Amniotic epithelial cell (primary cell): ENCODE measurements at places on chromosomes 1 and 21.

DNA sequence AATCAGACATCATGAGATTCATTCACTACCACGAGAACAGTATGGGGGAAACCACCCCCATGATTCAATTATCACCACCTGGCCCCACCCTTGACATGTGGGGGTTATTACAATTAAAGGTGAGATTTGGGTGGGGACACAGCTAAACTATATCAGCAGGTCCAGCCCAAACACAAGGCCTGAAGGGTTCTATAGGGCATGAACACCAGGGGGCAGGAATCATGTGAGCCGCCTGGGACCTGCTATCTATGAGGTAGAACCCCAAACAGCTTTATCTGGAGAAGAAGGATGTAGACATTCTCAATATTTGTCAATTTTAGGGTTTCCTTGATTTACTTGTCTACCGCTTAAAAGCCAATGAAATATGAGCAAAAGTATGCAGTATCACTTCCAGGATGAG lies 294.9 kb upstream of the DEPDC1 start:
- no peak for DNase-seq

DNA sequence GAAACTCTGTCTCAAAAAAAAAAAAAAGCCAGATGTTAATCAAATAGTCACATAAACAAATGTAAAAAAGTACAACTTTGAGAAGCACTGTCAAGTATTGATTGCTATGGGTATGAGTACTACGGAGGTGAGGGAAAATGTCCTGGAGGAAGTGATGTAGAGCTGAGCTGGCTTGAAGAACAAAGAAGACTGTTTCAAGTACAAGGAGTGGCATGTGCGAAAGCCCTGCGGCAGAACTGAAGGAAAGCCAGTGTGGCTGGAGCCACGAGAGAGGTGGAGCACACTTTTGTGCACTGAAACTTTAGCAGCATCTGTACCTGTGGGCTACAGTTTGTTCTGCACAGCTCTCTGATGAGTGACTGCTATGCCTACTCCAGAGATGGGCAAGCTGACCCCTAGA lies 5.4 kb upstream of the RPS6KA1 start:
- DNase-seq: no peak

GRCh38 chr1:32874860-32875752 lies 4.4 kb upstream of the FNDC5 start:
- DNase-seq: no peak

- no peak for DNase-seq
Observed at GRCh38 chr1:44355582-44356305, 687 bp upstream of the ERI3 start.

DNA sequence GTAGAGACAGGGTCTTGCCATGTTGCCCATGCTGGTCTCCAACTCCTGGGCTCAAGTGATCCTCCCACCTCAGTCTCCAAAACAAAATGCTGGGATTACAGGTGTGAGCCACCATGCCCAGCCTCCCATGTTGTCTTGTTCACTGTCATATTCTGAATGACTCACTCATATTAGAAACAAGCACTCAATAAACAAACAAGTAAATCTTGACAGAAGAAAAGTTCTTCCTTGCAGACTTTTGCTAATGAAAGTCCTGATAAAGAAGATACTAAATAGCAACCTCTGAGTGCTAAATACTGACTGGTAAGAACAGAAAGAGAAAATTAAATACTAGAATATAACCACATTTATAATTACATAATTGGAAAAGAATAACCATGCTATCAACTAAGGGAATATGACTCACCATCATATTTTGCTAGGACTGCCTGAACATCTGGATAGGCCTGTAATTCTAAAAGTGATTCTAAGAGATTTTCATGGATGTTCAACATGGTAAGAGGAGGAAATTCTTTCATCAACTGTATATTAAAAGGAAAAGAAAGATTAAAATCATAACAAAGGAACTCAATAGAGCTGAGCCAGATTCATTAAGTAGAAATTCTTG lies 37.3 kb downstream of the ST7L start:
- peak; percentile 16 for DNase-seq

GRCh38 chr1:108897865-108898720 lies 21.3 kb downstream of the GPSM2 start:
- peak; percentile 66 for DNase-seq

DNA sequence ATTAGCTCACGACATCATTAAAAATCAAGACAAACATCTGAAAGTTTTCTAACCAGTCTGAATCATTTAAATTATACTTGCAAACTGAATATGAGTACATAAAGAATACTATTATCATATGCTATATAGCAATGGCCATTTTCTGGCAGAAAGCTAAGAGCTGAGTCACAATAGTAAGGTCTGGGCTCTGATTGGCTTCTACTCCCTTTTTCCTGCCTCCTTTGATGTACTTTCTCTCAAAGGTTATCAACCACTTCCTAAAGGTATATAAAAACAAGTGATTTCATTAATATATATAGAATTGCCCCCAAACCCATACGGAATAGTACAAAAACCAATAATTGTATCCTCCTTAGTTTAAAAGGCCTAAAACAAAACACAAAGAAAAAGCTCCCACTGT lies 7.0 kb downstream of the KCNA3 start:
- DNase-seq: no peak

DNA sequence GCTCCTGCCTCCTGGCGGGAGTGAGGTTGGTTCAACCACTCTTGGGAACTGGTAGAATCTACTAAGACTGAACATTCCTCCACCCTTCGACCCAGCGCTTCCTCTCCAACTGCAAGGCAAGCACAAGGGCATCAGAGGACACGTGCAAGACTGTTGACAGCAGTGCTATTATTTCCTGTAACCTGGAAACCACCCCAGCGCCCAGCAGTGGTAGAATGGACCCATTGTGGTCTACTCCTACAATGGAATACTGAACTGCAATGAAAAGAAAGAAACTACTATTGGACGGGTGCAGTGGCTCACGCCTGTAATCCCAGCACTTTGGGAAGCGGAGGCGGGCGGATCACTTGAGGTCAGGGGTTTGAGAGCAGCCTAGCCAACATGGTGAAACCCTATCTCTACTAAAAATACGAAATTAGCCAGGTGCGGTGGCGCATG lies 33.0 kb upstream of the TARDBP start:
- DNase-seq: no peak

DNA sequence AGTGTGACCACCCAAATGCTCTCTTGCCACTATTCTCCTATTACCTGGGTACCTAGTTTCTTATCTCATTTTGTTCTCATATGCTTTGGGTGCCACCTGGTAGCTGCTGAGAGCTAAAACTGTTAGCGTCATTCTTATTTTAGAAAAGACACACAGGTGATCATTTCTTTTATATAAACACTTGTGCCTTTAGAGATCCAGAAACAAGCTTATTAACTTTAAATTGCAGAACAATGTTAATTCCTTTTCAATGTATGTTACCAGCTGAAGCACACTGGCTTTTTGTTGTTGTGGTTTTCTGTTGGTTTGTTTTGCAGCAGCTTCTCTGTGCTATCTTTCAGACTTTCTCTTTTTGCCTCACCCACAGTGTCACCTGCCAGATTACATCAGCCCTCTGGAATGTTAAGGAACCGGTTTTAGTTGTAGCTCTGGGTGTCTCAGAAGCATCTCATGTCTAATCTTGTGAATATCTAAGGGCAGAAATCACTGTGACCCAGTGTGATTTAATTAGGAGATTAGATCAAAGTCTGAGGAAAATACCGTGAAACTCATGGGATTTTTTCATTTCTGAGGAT lies 43.4 kb upstream of the SLC19A2 start:
- DNase-seq: peak; percentile 52

DNA sequence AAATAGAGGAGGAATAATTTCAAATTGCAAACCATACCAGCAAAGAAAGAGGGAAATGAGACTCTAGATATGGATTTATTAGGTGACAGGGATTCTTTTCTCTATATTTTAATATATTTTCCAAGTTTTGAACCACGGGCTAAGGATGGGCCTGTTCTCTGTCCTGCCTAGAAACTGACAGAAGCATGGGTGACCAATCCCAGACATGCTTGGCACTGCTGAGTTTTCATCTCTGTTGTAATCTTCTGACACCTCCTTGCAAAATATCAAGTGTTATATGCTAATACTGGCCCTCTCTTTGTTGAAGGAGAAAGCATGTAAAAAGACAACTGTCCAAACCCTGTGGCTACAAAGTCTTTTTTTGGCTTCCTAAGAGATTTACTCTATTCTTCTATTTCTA lies 774 bp upstream of the ANGPTL7 start:
- DNase-seq: peak; percentile 71

DNA sequence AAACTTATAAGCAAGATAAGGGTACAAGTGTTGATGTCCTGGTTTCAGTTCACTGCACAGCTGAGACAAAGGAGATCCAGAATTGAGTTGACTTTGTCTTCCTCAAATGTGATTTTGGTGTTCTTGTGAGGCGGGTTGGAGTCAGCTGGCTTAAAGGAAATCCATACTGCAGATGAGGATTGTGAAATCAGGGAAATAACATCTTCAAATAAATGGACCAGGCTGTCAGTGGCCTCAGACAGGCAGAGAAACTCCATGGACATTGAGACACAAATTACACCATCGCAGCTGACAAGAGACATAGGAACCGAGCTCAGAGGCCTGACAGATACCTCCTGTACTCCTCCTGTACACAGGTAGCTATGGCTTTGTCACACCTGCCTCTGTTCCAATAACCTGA lies 27.0 kb upstream of the REG4 start:
- peak; percentile 35 for DNase-seq

- no peak for DNase-seq
Observed at GRCh38 chr1:54405898-54406293, 298 bp downstream of the SSBP3 start.

DNA sequence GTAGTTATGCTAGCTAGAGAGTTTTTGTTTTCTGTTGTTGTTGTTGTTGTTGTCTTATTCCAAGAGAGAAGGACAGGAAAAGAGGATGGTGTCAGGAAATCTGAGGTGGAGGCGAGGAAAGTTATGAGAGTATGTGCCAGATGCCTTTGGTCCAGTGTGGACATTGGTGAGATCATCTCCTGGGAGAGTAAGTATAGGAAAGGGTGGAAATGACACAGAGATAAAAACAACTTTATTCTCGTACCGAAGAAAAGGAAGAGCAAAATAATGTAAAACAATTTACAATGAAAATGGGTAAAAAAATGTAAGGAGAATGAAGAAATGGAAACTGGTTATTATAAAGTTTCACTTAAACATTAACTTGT lies 97.4 kb upstream of the ADGRL2 start:
- peak; percentile 82 for DNase-seq

DNA sequence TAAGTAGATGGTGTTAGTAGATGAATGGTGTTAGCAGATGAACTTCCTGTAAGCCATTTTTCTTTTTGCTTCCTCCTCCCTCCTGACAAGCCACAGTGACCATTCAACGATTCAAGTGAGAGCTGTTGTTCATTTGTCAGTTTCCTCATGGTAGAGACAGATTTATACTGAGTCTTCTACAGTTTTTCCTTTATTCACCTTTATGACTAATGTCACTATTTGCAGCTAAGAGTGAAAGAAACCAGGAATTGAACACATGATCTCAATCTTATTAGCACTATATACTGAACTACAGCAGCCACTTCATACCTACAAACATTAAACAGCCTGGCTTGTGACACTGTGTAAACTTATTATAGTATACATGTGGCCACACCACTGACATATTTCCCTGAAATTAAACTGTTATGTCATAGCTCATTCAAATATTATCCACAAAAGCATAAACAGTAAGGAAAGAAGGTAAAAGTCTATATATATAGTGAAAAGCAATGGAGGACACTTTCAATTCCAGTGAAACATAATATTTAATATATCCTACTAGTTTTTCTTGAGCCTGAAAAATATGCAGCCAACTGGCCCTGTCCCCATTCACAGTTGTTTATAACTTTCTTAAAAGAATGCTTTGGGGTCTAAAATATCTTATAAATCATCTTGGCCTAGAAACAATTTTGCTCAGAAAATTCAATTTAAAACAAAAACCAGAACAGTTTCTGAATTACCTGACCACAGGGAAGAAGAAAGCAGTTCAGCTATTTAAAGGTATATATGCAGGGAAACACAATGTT lies 566.9 kb upstream of the ZRANB2 start:
- DNase-seq: no peak

GRCh38 chr1:31306278-31306677 lies 9.4 kb downstream of the ZCCHC17 start:
- peak; percentile 98 for DNase-seq

GRCh38 chr1:12179111-12179519 lies 12.3 kb downstream of the TNFRSF1B start:
- DNase-seq: peak; percentile 51

GRCh38 chr1:150560576-150561253 lies 11.5 kb downstream of the ADAMTSL4 start:
- no peak for DNase-seq

DNA sequence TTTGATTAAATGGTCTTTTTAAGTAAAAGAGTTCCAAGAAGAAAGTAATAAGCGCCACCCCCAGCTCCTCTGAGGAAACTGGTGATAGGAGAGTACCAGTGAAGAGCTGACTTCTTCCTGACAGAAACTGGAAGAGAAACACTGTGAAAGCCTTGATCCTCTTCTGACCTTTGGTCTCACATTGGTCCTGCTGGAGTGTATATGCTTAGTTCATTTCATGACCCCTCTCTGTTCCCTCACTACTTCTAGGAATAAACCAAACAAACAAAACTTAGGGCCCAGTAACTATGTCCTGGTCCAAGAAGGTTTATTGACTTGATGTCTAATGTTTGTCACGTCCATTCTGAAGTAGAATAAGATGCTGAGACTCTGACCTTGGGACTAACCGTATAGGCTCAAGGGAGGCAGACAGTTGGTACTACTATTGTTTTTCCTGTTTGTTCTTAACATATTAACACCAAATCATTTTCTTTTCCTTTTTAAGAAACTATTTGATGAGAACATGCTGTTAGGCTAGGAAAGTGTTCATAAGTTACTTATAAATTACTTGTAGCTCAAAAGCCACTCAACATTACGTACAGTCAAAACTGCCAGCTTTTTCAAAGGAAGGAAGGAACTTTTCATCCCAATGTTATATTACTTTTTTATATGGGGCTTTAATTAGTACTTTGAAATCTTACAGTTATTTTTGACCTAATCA lies 57.9 kb downstream of the MIER1 start:
- DNase-seq: no peak

DNA sequence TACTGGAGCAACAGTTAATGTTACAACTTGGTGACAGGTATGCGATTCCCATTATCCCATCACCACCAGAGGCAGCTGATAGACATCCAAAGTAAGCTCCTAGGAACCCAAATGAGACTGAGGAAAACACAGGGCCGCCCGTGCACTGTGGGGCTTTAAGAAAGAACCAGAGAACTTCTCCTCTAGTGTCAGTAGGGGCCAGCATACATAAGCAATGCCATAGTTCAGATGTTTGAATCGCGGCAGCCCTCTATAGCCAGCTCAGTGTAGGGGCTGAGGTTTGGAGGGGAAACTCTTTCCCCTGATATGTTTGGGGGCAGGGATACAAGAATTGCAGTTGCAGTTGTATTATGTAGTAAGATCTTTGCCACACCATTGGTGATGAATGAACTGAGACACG lies 593.3 kb upstream of the NCAM2 start:
- DNase-seq: no peak

DNA sequence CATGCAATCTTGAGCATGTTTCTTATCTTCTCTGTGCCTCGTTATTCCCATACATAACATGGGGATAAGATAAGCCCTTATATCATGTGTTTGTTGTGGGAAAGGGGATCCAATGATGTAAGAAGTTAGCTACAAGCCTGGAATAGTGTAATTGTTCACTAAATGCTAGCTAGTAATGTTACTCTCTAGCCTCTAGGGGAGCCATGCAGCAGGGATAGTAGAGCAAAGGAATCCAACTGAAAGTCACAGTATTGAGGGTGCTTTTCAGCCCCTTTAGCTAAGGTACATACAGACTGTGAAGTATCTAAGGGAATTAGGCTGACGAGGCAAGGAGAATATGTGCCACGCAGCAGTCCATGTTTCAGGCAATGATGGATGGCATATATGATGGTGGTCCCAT lies 46.9 kb downstream of the IL23R start:
- DNase-seq: peak; percentile 27
